ENCODE measurements at places on chromosomes 7 and 10.

DNA sequence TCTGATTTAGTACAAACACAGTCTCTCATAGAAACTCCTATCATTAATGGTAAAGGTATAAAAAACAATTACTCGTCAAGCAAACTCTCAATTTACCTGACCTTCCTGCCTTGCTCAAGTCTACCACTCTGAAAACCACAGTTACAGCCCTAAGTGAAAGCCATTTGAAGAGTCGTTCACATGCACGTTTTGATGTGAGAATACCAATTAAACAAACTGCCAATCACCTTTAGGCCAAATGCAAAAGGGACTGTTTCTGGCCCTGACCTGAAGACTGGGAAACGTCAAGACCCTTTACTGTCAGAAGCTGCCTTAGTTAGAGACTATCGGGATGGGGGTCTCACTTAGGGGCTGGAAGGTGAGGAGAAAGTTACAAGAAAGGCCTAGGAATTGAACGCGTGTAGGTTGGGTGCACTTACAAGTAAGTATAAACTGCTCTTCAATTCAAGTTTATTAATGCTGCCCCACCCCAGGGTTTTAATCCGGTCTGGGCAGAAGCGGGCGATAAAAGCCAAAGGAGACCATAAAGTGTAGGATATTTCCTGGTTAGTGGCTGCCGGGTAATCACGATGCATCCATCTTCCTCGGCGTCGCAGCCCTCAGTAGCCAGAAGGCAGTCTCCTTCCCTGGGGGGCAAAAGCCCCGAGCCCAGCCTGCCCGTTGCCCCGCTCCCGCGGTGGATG, 935 bp downstream of the TM9SF3 start:
- DNase-seq: no peak

DNA sequence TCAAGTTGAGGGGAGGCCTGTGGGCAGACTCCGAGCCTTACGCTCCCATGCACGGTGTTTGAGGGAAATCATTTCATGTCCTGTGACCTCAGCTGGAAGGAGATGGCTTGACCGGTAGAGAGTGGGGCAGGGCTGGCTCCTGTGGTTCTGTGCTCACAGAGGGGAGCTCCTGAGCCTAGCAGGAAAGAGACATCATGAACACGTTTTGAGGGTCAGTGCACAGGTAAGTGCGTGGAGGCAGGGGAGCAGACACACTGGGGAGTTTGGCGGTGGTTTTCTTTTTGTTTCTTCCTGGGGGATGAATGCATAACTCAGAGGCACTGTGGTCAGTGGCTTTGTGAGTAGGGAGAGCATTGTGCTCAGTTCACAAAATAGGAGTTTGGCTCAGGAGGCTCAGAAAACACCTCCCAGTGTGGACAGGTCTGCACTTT, 22.5 kb downstream of the ADCY1 start:
- no peak for DNase-seq

DNA sequence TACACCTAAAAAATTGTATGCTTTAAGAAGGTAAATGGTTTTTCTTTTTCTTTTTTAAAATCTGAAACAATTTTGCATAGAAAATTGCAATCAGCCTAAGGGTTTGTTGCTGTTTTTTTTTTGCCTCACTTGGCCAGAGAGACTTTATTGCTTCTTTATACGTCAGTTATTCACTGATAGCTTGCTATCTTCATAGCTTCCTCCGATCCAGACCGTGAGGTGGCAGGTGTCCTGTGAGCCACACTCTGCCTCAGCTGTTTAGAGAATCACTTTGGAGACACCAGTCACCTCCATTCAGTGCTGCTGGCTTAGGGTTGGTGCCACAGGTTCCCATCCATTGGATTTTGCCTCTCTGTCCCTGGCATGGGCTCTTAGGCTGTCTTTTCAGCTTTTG, 68.0 kb downstream of the HHEX start:
- DNase-seq: no peak

- no peak for DNase-seq
Measured at GRCh38 chr7:43303740-43304241, 191.3 kb downstream of the HECW1 start.

GRCh38 chr7:95686109-95686508, 86.2 kb upstream of the DYNC1I1 start:
- DNase-seq: no peak

- no peak for DNase-seq
Measured at GRCh38 chr7:47807756-47808155, 140.5 kb downstream of the PKD1L1 start.

All from activated naive CD4-positive, alpha-beta T cell (primary cell).